ENCODE measurements at places on chromosomes 7 and 10.

GRCh38 chr10:1600861-1601260 lies 136.5 kb downstream of the ADARB2 start:
- no peak for DNase-seq

DNA sequence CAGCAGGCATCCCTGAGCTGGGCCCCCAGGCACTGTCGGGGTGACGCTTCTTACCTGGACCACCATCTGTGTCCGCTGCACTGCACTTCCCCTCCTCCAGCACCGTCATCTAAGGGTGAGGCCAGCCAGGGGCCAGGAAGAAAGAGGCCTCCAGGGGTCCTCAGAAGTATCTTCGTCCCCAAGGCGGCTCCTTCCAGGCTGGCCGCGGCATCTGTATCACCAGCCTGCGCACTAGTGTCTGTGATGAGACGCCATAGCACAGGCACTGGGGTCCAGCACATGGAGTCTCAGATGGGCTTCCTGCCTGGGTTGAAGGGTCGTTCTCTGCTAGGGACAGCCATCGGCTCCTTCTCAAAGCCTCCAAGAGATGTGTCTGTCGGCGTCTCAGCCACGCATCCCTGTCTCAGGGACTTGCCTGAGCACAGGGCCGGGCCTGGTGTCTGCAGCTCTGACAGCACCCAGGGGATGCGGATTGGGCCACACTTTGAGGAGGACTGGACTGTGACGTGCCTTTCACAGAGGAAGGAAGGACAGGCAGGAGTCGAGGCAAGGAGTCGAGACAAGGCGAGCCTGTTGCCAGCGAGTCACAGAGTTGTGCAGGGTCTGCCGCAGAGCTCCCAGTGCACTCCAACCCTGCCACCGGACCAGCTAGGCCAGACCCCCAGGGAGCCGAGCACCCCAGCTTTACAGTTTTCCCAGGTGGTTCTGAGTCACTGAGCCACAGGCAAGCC lies 101.5 kb upstream of the DIP2C start:
- no peak for DNase-seq

- no peak for DNase-seq
Measured at GRCh38 chr7:543501-544337, 24.1 kb upstream of the PDGFA start.

DNA sequence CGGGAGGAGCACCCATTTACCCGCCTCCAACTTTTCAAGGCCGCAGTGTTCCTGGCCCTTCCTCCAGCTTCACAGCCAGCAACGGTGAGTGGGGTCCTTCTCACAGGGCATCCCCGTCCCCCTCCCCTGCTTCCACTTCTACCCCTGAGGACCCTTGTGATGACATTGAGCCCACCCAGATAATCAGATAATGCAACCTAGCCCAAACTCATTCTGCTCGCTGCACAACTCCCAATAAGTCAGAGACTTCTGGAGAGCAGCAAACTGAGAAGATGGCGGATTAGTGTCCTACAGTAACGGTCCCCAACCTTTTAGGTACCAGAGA lies 74.5 kb downstream of the OAT start:
- no peak for DNase-seq

Data from AG09309 (cell line).